Left lobe of liver (tissue), 2 donors: ENCODE measurements at places on chromosomes 6 and 20. TPM values are rescaled to one million over a fixed set of nuclear protein-coding genes. Genes with fewer than 3 reads are reported as not detected.
A peak's percentile ranks its signal among the peaks of the same experiment; 100 is the strongest.

CAGE1 gene
- 0.05 TPM for total RNA-seq

GRCh38 chr6:34610819-34611477 lies 54.8 kb upstream of the SPDEF start:
- DNase-seq = no peak

DNA sequence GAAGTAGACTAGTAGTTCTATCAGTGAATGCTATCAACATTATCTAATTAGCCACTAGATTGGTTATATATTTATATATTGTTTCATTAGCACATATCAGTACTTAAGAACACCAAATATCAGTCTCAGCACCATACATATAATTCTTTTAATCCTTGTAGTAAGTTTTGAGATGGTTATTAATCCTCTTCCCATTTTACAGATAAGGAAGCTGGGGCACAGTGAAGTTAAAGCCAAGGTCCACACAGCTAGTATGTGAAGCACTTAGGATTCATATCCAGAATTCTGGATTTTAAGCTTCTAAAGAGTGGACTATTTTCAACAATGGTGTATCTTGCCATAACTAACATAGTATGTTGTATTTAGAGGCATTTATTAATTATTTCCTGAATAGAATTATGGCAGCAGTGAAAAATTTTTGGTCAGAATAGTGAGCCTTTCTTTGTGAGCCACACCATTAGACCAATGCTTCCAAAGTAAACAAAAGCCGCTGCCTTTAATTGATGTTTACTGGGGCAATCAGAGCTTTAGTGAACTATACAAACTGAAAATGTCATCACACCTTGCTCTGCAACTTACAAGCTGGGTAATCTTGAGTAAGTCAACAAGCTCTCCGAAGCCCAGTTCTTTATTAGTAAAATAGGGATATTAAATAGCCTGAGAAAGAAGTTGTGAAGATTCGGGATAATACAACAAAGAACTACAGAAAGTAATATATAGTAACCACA lies 41.9 kb upstream of the HBS1L start:
- no peak for DNase-seq

DNA sequence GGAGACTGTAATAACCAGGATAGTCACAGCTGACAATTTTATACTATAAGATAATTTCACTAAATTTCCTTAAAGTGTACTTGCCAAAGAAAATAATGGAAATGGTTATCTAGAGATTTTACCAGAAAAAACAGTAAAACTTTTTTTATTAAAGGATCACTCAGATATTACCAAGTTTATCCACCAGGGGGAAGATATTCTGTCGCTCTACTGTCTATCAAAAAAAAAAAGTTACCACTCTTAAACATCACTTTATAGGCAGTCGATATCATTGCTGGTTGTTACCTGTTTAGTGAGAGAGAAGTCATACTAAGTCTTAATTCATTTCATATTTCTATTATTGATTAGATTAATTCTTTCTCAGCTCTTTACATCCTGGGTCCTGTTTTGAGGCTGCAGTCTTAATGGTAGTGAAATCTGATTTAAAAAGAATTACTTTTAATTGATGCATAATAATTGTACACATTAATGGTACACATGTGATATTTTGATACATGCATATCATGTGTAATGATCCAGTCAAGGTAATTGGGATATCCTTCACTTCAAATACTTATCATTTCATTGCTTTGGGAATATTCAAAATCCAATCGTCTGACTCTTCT lies 18.9 kb downstream of the L3MBTL3 start:
- DNase-seq = no peak

DNA sequence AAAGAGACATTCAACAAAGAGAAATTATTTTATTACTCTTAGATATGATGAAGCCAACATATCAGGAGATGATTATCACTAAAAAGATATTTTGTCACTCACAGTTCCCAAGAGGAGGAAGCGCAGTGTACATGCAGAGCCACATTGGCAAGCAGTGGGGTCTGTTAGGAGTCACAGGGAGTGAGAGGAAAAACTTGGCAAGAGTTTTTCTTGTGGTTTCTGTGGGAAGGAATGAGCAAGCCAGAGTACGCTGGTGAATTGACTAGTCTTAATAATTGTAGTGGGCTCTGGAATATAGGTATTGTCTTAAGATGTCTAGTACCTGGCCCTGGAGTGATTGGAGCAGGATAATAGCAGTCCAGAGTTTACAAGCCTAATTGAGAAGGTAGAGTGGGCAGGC lies 1095.2 kb downstream of the GRIK2 start:
- no peak for DNase-seq

DNA sequence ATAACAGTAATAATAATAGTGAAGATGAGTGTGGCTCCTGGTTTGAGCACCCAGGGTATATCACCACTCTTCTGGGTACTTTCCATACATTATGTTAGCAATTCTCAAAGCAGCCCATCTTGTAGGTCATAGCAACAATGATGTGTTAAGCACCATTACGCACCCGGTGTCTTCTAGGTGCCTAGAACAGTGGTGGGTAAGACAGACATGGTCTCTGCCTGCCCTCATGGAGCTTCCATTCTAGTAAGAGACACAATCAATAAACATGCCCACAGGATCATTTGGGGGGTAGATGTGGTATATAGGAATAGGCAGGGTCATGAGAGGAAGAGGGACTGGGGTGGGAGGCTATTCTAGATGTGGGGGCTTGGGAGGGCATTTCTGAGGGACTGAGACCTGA lies 21.0 kb upstream of the OCSTAMP start:
- no peak for DNase-seq

- no peak for DNase-seq
These were observed 313.3 kb downstream of the RNGTT start for GRCh38 chr6:88650029-88650619.

TRDN gene
- total RNA-seq = not detected

SOX18 gene
- 8.1 TPM for total RNA-seq

DDO gene
- total RNA-seq = 5.2 TPM

PLG gene
- 1,901 TPM for total RNA-seq

DNA sequence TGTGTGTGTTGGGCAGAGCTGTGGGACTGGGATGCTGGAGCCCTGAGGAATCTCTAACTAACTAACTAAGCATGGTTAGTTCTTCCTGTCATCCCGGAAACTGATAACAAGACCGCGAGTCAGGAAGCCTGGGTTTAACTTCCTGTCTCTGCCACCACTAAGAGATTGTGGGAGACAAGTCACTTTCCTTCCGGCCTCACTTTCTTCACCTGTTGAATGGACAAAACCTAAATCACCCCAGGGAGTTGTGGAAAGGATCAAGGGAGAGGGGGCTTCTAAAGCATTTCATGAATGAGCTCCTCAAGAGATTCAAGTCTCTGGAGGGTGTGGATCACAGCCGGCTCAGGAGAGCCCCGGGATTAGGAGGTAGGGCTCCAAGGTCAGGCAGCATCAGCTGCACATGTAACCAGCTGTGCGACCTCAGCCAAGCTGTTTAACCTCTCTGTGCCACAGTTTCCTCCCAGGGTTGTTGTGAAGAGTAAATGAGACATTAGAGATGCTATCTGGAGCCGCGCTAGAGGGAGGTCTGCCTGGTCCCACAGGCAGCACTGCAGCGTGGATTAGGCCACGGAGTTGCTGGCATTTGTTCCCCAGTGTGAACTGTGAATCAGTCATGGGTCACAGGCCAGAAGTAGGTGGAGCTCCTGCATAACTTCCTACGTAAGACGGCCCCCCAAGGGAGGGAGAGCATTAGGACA lies 105.1 kb downstream of the TOX2 start:
- DNase-seq = peak; percentile 30

CTAGE9 gene
- total RNA-seq = not detected

VGLL2 gene
- total RNA-seq = not detected

DNA sequence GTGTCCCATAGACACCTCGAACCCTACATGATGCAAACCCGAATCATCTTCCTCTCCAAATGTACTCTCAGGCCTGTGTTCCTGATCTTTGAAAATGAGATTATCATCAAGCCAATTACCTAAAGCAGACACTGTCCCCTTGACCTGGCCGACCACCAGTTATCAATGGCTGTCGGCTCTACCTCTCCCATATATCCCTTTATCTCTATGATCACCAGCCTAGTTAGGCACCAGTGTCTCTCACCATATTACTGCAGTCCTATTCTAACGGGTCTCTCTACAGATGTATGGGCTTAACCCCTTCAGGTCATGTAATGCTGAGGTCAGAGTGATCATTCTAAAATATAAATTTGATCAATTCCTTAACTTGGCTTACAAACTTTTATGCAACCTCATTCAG lies 234.9 kb upstream of the MARCKS start:
- DNase-seq = no peak

L3MBTL1 gene
- total RNA-seq = 3.6 TPM

- peak; percentile 88 for DNase-seq
These were observed 63.0 kb downstream of the PTPN1 start for GRCh38 chr20:50572938-50573777.

DNA sequence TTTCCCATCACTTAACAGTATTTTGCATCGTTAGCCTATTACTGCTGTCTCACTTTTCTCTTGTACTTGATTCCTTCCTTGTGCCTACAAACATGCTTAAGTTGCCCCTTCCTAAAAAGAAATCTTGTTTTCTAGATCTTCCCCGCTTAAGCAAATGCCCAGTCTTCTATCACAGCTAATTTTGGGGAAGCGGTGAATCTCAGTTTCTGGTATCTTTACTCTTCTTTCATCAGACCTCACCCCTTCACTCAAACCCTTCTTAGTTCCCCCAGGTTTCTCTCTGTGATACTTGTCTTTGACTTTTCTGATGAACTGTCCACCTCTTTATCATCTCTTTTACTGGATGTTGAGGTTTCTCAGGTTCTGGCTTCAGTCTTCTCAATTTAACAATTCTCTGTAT lies 14.2 kb downstream of the VAPB start:
- no peak for DNase-seq

- DNase-seq = no peak
These were observed 88.1 kb downstream of the SNAP25 start for GRCh38 chr20:10306440-10307358.

RGS17 gene
- total RNA-seq = not detected

GRM1 gene
- not detected for total RNA-seq

GRCh38 chr6:32174416-32174815 lies 1.5 kb downstream of the AGPAT1 start:
- DNase-seq = no peak

- no peak for DNase-seq
These were observed 28.6 kb downstream of the AKAP7 start for GRCh38 chr6:131163886-131164285.

DNA sequence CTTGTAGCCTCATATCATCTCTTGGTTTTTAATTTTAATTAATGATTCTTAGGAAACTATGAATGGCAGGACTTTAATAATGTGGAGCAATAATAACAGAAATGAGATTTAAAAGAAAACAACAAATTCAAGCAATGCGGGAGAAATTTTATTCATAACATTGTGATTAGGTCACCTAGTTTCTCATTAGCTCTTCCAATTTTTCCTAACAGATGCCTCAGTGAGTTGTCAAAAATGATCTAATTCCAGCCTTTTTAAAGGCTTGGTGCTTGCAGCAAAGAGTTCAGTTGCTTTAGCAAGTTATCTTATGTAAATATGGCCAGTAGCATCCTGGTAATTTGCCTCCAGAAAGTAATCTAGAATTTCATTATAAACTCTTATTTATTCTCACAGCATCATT lies 20.4 kb downstream of the PDE7B start:
- DNase-seq = no peak

DNA sequence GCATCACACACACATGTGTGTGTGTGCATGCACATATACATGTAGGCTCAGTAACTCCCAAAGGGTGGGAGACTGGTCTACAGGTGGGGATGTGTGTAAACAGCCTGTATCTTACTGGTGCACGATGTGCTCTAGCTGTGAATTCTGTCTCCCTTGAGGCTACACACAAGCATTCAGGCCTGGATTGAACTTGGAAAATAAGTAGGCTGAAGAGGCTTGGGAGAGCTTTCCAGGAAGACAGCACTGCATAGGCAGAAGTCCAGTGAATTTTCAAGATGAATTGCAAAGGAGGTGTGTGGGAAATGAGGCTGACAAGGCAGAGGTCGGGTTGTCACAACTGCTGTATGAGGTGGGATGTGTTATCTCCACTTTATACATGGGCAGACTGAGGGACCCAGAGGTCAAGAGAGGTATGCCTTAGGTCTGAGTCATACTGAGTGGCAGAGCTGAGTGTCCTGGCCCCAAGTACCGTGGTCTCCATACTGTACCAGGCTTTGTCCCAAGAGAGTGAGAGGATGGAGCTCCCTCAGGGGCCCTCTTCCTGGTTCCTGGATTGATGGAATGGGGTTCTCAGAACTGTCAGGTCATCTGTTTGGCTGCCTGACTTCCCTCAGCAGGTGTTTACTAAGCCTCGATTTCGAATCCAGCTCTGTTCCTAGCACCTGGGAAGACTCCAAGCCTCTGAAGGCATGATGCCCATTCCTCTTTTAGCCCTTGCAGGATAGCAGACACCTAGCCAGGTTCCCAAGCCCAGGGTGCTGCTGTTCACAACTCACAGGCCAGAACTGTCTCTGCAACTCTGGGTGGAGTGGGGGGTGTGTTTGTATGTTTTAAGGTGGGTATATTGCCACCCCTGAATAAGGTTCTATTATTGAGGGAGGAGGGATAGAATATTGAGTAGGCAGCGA lies 14.4 kb downstream of the SNPH start:
- DNase-seq = no peak

HEY2 gene
- 2.3 TPM for total RNA-seq

DNA sequence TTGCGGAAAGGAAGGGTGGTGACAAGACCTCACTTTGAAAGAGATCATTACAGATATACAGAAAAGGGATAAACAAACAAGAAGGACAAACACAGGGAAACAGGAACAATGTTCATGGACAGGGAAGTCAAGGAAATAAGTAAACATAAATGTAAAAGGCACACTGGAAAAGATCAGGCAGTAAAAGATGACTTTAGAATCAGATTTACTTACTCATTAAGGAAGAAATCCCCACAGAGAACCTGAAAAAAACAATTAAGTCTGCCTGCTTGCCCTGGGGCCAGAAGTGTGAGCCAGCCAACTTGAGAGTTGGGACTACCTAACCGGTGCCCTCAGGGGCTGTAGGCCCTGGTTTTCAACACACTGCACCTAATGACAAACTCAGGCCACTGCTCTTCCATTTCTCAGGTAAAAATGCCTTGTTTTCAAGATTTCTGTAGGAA lies 1.7 kb downstream of the APMAP start:
- DNase-seq = peak; percentile 51

- no peak for DNase-seq
These were observed 44.4 kb downstream of the TSHZ2 start for GRCh38 chr20:53016534-53017042.

SDCBP2 gene
- total RNA-seq = 6.4 TPM

DNA sequence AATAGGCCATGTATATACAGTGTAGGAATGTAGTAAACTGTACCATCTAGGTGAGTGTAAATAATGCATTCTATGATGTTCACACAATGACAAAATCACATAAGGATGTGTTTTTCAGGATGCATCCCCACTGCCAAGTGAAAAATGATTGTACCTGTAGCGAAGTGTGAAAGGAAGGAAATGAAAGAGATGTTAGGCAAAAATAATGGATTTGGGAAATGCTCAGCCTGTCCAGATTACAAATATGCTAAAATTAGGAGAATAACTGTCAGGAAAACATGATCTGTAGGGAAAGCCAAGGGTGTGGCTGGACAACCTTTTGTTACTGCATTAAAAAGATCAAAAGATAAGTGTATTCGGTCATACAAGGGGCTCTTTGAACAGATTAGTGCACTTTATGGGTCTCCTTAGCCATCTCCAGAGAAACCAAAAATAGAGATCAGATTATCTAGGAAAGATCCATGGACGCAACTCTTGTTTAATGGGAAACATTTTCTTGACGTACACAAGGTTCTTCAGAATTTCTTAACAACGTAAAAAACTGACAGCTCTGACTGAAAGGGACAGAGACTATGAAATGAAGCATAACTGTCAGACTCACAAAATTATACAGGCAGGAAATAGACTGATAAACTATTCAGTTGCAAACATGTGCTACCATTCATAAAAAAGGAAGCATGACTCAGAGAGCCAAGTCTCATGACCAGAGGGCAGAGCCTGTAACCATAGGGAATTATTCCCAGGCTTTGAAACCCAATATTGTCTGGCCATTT lies 253.6 kb upstream of the RAB32 start:
- DNase-seq = no peak
